NCI-H1105 (cell line): ENCODE measurements at places on chromosomes 11 and 22.

DNA sequence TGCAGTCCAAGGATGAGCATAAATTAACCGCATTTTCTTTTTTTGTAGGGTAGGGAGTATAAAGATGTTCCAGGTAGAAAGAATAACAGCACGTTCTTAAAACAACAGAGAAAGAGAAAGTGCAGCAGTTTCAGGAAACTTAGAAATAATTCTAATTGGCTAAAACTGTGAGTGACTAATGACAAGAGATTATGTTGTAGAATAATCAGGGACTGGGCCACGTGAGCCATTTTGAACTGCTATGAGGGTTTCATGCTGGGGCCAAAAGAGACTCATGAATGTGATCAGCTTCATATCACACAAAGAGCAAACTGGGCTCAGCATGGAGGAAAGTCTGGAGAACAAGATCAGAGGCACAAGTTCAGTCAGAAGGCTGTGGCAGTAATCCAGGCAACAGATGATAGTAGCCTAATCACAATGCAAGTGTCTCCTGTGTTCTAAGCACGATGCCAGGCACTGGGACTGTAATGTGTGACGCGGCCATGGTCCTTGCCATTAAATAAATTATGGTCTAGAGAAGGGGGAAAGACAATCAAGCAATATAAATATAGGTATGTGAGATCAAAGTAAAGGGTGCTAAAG is 17.9 kb downstream of the CWF19L2 start:
- no peak for DNase-seq

DNA sequence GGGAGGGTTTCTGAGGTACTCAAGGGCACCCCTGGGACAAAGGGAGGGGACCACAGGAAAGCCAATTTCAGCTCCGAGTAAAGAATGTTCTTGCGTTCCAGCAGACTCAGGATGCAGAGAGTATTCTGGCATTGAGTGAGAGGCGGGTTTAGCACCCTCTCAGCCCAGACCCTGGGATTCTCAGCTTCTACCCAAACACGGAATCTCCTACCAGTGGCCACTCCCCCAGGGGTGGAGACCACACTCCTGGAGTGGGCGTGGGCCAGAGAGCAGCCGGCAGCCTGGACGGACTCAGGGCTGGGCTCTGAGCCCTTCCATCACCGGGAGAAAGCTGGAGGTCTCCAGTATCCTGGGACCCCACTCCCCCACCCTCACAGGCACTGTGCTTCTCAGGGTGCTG is 26.1 kb upstream of the TTLL12 start:
- no peak for DNase-seq

DNA sequence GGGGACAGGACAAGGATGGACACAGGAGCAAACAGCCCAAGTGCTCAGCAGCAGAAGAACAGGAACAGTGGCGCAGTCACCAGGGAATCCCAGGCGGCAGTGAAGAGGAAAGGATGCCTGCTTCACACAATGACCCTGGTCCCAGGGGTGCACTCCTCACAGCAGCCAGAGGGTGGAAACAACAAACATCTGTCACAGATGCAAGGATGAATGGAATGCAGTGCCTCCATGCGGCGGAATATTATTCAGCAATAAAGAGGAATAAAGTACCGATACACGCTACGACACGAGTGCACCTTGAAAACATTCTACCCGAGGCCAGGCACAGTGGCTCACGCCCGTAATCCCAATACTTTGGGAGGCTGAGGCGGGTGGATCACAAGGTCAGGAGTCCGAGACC is 12.7 kb downstream of the CSNK1E start:
- DNase-seq, result no peak

GRCh38 chr11:36447947-36448346 is 62.1 kb downstream of the TRAF6 start:
- peak; percentile 68 for DNase-seq

GRCh38 chr11:21892736-21893564 is 299.9 kb upstream of the ANO5 start:
- no peak for DNase-seq

- no peak for DNase-seq
These were observed 21.5 kb upstream of the RFPL3 start for GRCh38 chr22:32336121-32336603.

- DNase-seq, result no peak
These were observed 333.1 kb downstream of the CTTN start for GRCh38 chr11:70731271-70732022.

GRCh38 chr22:23621082-23621780 is 10.9 kb downstream of the DRICH1 start:
- no peak for DNase-seq

- DNase-seq, result no peak
These were observed 26.4 kb upstream of the CD5 start for GRCh38 chr11:61075891-61076290.

- DNase-seq, result no peak
These were observed 4.3 kb downstream of the RGL4 start for GRCh38 chr22:23695141-23695540.

DNA sequence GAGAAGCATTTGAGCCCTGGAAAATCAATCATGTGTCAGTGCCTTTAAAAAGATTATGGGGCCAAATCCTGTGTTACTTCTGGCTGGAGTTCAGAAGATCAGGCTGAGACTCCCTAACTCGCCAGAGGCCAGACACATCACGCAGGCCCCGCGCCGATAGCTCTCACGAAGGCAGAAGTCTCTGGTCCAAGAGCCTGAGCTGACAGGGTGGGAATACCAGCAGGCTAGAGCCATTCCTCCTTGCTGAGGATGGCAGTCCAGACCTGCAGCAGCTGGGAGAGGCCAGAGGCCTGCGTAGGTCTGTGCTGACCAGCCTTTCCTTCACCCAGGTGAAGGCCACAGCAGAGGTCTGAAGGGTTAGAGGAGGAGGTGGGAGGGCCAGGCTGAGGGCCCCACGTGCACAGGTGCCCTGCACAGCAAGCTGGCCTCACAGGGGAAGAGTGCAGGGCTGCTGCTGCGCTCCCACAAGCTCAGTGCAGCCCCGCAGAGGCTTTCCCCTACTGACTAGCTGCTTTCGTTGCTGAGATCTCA is 52.9 kb downstream of the ST14 start:
- DNase-seq, result no peak

GRCh38 chr11:65685981-65686380 is 23.3 kb upstream of the RELA start:
- no peak for DNase-seq

GRCh38 chr22:24768537-24769374 is 5.8 kb downstream of the PIWIL3 start:
- no peak for DNase-seq

DNA sequence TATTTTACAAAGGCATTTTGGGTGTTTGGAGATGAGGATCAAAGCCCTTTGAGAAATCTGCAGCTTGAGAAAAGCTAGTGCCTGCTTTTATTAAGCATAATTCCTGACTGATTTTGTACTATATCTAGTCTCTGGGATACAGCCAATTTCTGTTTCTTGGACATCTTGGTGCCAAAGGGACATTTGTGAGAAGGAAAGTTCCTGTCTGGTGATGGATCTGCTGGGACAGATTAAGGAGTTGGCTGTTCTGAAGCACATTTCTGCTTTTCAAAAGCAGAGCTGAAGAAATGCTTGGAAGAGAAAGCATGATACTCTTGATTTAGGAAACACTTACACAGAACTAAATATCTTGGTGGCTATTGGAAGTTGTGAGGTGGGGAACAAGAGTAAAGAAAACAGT is 254.6 kb upstream of the CCDC90B start:
- no peak for DNase-seq
